ENCODE measurements at places on chromosomes 3 and 15. TPM values are rescaled to one million over a fixed set of nuclear protein-coding genes. Genes with fewer than 3 reads are reported as not detected.

- no peak for DNase-seq
These were observed 11.4 kb downstream of the TGM5 start for GRCh38 chr15:43255376-43255775.

- no peak for DNase-seq
These were observed 45.3 kb upstream of the ATP2B2 start for GRCh38 chr3:10550705-10551104.

DNA sequence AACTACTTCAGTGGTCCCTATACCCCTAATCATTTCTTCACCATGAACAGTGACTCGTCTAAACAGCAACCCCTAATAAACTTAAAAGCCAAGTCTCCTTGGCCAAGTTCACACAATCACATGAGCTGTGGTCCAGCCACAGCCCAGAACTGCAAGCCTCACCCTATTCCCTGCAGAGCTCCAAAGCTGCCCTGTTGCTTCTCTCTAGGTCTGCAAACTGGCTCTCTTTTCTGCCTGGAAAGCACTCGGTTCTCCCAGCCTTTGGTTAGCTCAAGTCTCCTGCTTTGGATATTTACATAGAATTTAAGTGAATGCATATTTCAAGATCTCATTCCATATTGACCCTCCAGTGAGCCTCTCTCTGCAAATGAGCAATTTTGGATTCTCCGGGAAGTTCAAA, 107.0 kb downstream of the TOP2B start:
- no peak for DNase-seq

GRCh38 chr3:175258763-175259162, 399.6 kb downstream of the NAALADL2 start:
- no peak for DNase-seq

- no peak for DNase-seq
These were observed 57.9 kb downstream of the RASA2 start for GRCh38 chr3:141544697-141545096.

DNA sequence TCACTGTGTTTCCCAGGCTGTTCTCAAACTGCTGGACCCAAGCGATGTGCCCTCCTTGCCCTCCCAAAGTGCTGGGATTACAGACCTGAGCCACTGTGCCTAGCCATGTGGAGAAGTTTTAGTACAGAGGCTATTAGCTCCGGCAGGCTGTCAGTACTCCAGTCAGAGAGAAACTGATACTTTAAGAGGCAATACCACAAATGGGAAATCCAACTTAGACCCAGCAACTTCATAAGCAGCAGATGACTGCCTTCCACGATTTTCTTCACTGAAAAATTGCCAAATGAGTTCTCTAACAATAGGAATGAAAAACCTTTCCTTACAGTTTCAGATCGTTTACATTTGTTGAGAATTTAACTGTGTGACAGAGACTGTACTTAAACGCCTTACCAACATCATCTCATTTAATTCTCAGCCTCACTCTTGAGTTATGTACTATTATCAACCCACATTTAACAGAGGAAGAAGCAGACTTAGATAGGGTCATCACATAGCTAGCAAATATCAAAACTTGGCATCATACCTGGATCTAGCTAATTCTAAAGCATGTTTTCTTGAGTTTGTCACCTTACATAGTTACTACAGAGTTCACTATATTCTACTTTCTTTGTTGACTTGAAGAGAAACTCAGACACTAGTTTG, 127.4 kb downstream of the TCF12 start:
- no peak for DNase-seq

LYZL4 gene
- not detected for polyA plus RNA-seq

ROPN1B gene
- 0.64 TPM for polyA plus RNA-seq

ATP13A5 gene
- 0.11 TPM for polyA plus RNA-seq

Measured in right renal cortex interstitium (tissue), 3 donors.